SJCRH30 (cell line): ENCODE measurements at places on chromosomes 12 and 14.

DNA sequence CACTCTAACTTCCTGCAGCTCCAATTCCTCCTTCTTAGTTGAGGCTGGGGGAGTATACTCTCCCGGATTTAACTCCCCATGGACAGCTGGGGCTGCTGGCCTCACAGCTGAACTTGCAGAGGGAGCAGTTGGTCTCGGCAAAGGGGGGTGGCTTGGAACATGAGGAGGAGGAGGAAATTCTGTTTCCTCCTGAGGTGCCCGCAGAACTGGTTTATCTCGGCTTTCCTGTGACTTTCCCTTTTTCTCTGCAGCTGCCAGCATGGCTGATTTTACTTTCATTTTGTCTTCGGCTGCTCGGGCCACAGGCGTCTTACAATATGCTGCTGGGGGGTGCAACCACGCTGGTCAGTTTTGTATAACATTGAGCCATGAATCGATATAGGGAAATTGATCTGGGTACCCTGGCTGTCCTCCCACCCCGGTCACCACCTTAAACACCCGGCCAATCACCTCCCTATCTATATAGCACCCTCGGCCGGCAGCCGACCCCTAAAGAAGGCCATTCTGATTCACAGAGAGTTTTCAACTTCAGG lies 1317.6 kb downstream of the TMEM121 start:
- peak; percentile 63 for DNase-seq

GRCh38 chr12:99390707-99391106 lies 256.8 kb upstream of the GARIN6 start:
- peak; percentile 28 for DNase-seq

GRCh38 chr12:54134850-54135249 lies 53.9 kb downstream of the SMUG1 start:
- no peak for DNase-seq

DNA sequence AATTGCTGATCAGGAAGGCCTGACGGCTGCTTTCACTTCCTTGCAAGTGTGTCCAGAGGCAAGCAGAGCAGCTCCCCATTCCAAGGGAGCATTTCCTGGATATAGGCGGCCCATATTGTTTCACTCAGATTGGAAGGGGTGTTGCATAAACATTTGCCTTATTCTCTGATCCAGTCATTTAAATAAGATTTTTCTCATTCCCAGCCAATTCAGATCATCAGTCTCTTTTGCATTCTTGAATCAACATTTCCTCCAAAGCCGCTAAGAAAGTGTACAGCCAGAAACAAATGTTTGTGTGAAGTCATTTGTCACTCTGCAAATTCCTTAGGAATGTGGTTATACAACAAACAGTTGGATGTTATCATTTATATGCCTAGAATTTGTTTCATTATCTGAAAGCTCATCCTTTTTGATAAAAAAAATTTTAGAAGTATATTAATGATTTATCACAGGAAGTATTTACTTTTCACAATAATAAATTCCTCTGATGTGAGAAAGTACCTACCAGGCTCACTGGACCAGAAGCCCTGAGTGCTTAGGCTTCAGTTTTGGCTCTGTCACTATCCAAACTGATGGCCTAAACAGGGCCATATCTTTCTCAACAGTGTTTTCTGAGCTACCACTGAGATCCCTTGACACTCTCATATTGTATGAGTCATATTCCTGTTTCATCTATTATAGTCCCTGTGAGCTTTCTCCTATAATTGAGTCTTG lies 379.6 kb downstream of the CCDC91 start:
- no peak for DNase-seq

- DNase-seq: no peak
These were observed 166.7 kb upstream of the HIF1A start for GRCh38 chr14:61528591-61529021.

DNA sequence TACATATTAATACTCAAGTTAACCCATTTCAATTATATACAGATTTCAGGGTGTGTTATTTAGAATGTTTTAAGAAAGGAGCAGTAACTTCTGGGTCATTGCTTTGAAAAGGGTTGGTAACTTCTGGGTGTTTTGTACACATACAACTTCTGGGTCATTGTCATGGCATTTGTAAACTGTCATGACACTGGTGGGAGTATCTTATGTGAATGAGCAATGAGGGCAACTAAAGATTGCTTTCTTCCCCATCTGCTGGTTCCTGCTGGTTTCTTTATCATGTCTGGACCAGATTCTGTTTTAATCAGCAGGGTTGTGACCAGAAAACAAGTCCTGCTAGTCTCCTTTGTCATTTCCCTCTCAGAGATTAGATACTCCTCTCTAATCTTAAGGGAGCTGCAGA lies 713.3 kb downstream of the LRFN5 start:
- no peak for DNase-seq

GRCh38 chr14:101226603-101227425 lies 323.3 kb upstream of the RTL1 start:
- DNase-seq: no peak

DNA sequence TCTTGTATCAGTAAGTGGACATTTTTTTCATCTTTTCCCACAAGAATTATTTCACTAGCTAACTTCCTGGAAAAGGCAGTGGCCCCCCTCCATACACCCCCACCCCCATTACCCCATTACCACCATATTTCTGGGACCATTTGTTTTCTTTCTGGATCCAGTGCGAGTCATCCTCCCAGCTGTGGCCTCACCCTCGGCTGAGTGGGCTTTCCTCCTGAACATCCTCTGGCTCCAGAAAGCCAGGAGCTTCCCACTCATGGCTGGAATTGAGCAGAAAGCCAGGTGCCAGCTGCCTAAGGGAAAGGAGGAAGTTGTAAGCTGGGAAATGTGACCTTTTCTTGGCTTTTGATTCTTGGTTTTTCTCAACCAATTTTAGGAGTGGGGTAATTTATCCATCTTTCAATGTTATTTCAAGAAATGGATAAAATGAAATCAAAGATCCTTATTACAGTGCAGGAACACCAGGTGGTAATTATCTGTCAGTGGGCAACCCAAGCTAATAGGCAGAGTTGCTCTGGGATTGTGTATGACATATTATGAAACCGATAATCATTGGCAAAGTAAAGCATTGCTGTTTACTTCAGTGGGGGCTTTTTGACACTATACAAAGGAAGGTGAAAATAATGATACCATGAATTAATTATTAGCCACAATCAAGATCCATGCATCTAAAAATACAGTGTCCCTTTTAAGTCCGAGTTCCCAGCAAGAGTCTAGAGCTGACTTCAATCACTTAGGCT lies 124.6 kb downstream of the KICS2 start:
- DNase-seq: peak; percentile 72

DNA sequence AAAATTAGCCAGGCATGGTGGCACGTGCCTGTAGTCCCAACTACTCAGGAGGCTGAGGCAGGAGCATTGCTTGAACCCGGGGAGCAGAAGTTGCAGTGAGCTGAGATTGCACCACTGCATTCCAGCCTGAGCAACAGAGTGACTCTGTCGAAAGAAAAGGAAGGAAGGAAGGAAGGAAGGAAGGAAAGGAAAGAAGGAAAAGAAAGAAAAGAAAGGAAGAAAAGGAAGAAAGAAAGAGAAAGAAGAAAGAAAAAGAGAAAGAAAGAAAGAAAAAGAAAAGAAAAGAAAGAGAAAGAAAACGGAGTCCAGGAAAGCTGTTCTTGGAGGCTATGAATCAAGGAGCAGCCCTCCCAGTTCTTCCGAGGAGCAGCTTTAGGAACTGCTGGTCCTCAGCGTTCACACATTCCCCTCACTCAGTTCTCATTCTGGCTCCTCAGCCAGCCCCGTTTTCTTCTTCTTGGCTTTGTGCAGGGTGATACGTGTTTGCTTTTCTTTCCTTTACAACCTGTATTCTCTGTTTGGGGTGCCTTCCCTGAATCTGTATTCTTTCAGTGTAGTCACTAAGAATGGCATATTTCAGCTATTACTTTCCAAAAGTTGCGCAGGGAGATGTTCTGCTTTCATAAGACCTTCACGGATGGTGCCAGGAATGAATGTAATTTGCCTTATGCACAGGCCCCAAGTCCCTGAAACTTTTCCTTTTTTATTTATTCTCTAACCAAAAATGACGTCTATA lies 12.2 kb downstream of the FBXL14 start:
- DNase-seq: no peak

- DNase-seq: no peak
These were observed 91.9 kb downstream of the IGF1 start for GRCh38 chr12:102388469-102388868.

DNA sequence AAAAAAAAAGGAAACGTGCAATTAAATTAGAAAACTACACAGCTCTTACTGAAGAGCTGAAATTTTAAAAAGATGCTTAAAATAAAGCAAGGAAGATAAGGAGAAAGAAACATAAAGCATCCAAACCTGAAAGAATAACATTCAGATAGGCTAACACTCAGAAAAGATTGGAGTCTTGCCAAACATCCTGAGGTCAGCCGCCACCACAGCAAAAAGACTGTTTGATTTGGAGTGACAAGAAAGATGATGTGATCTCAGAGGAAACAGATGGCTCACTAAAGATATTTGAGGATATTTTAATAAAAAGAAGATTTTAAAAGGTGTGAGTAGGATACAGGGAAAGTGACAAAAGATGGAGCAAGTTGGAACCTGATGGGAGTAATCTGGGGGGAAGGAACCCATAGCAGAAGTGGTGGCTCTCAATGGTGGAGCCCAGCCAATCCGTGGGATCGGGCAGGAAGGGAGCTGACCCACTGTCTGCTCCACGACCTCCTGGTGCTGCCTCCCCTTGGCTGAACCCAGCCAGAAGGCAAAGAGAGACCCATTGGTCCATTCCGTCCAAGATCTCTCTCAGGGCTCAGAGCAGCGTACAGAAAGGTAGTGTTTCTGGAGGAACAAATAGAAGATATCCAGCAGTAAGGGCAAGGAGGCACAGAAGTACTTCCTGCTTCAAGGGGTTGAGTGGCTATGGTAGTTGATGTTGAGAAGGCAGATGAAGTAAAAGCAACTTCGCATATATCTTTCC lies 469.6 kb downstream of the RGS6 start:
- DNase-seq: peak; percentile 34

DNA sequence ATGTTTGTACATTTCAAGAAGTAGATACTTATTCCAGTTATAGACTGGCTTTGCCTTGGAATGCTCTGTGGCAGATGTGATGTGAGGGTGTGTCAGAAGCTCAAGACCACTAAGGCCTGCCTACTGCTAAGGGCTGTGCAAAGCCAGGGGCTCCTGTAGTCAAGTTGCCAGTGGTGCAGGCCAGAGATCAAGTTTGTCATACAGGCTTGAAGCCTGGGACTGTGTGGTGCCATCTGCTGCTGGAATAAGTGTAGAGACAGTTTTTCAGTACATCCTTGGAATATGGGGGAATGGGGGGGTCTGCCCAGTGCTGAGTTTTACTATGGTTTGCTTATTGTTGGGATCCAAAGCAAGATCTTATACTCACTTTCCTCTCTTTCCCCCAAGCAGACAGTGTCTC lies 649.9 kb upstream of the FOXG1 start:
- DNase-seq: no peak

DNA sequence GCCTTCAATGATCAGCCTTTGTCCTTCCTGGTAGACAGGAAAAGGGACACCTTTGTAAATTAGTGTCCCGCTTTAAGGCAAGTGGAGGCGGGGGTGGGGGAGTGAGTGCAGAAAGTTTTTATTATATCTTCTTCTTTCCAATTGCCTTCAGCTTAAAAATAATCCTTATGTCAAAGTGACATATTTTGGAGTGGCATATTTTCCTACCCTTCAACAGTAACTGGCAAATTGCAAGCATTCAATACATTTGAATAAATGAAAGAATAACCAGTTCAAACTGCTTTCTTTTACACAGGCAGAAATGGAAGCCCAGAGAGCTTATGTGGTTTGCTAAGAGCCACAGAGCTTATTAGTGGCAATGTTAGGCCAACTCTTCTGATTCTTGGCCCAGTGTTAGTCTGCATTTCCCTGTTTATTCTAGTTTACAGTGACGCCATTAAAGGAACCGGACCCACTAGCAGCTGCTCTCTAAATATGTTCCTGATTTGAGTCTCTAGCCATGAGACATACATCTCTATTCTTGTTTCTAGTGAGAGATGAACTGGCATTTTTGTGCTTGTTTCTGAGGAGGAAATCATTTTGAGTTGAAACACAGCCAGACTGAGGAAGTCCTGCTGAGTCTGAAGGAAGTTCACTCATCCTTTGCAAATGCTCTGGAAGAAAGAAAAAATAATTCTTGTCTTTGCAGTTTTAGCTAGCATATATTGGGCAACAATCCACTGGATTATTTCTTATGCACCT lies 468.7 kb downstream of the NOVA1 start:
- no peak for DNase-seq

GRCh38 chr14:87955501-87955900 lies 37.5 kb downstream of the GALC start:
- no peak for DNase-seq

DNA sequence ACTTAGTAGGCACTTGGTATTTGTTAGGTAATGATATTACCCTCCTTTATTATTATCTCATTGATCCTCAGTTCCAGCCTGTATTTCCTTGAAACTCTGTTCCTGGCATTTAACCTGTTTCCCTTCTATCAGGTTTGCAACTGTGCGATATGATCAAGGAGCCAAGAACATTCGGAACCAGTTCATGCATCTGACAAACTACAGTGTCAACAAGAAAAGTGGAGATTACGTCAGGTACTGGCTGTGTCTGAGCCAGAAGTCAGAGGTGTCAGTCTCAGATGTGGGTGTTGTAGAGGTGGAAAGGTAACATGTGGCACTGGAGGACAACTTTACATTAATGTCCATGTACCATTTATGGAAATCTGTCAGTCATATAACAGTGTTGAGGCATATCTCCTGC lies 56.7 kb downstream of the TTLL5 start:
- no peak for DNase-seq

GRCh38 chr12:44582521-44582920 lies 293.6 kb downstream of the NELL2 start:
- no peak for DNase-seq

GRCh38 chr12:31363416-31363809 lies 37.5 kb upstream of the SINHCAF start:
- DNase-seq: no peak

DNA sequence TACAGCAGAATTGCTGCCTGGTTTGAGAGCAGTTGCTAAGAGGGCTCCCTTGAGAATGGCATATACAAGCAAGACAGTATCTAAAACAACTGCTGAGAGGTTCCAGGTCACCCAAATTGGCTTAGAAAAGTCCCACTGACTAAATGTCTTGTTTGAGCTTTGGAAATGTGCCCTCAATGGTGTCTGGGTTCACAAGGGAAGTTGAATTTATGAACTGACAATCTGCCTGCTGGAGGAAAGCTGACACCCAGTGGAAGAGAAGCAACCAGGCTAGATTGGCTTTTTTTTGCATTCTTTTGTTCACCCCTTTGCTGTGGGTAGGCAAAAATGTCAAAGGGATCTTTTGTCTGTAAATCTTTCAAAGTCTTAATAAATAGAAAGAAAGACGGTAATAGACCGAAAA lies 44.6 kb upstream of the NPFF start:
- DNase-seq: no peak
